ENCODE measurements at places on chromosomes 16 and 17.
A peak's percentile ranks its signal among the peaks of the same experiment; 100 is the strongest.

DNA sequence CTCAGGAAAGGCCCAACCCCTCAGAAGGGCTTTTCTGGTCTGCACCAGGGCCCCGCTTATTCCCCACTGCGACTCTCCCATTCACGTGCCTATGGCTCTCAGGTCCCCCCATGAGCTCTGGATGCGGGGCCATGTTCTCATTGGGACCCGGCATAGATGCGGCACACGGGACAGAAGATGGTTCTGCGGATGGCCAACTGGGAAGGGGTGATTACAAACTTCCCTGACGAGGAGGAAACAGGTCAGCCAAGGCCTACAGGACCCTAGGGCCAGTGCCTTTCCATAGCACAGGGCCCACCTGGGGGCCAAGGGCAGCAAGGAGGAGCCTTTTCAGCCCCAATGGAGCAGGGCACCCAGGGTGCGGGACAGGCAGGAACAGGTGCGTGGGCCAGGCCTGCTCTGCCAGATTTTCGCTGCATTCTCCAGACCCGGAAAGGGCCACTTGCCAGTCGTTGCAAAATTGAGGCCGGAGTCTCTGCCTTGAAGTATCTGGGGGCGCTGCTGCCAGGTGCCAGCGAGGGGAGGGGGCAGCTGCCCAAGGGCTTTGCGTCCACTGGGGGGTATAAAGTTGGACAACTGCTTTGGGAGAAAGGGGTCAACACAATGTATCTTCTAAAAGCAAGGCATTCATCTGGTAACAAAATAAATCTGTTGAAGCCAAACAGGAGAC is 20.5 kb downstream of the SLC7A5 start:
- DNase-seq = no peak

DNA sequence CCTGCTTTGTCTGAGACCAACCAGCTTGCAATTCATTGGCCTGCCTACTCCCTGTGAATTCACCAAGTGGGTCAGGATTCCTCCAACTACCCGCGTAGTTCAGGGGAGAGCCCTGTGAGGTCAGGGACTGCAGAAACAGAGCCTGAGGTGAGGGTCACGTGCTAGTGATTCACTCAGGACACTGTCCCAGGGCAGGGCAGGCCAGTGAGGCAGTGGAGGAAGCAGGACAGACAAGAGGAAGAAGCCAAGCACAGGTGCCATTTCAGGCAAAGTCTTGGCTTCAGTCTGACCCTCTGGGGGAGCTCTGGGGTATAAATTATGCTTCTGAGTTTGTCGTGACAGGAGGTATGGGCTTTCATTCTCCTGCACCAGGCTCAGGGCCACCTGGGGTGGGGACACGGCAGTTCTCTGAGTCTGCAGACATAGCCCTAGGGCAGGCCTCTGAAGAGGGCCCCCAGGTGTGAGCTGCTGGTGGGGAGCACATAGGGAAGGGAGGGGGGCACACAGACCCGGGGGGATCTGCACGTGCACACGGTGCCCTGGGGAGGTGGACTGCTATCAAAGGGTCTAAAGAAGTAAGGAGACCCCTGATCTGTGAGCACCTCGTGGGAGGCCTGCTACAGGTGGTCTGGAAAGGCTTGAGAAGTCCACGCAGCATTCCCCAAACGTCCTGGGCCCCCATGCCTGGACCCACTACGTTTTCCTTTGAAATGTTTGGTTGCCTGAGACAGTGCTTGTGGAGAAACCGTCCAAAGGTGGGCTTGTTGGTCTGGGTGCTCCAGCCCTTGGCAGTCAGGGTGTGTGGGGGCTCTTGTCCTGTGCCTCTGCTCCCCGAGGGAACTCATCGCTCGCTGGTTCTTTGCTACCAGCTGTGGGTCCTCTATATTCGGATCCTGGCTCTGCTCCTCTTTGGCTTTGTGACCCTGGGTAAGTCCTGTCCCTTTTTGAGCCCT is 46.4 kb downstream of the NKD1 start:
- peak; percentile 12 for DNase-seq

DNA sequence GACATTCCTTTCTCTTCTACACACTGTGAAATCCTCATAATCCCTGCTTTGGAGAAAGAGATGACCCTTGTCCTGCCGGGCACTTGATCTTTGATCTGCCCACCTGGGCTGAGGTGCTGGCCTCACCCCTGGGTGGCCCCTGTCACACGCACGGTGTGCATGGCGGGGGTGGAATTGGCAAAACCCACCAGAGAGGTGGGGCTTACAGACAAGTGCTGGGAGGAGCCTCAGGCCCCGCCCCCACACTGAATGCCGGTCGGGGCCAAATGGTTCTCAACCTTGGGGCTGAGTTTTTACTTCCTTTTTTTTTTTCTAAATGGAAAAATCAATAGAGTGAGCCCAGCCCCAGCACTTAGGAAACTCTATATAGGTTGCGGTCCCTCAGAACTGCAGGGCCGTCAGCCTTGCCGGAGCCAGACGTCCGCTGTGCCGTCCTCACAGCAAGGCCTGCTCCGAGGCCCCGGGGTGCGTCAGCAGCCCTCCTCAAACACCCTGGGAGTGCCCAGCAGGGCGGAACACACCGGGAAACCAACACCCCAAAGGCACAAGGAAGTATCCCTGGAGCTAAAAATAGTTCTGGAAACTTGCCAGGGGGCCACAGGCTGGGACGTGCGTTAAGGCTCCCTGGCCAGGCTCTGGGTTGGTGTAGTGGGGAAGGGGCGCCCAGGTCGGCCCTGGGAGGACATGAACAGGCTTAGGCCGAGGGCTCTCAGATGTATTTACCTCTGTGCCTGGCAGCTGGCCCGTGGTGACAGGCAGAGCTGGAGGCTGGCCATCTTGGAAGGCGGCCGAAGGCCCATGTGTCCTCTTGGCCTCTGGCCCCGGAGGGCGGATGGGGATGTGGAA is 11.0 kb downstream of the GPRC5C start:
- peak; percentile 69 for DNase-seq

GRCh38 chr16:9738690-9739089 is 443.5 kb downstream of the GRIN2A start:
- no peak for DNase-seq

DNA sequence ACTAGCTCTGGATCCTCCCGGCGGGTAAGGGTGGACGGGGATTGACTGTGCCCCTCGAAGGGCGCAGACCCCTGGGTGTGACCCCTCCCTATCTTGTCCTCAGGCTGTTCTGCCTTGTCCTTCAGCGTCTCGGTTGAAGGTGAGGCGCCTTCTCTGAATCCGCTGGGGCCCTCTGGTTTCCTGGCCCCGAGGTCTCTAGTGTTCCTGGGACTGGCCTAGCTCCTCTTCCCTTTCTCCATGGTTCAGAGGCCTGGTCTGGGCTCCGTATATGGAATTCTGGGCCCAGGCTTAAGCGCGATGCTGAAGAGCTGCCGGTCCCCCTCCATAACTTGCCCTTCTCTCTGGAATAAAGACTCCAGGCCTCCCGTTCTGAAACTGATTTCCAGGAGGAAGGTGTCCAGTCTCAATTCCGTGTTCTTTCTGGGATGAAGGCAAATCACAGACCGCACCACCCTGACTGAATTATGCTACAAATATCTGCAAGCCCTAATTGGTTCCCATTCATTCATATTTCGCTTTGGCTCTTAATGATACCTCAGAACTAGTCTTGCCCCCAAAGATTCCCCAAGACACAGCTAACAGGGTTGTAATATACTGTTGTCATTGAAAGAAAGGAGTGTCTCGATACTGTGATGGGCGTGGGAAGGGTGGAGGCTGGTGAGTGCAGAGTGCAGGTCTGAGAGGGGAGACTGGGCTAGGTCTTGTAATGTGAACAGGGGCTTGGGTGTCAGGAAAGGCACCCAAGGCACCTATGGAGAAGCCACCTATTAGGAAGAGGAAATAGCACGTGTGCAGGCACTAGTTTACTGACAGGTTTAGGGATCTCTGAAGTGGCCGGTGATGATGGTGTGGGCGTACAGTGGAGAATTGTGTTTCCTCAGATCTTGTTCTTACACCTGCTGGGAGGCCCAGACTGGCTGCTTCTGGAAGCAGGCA is 851 bp downstream of the EDC4 start:
- no peak for DNase-seq

DNA sequence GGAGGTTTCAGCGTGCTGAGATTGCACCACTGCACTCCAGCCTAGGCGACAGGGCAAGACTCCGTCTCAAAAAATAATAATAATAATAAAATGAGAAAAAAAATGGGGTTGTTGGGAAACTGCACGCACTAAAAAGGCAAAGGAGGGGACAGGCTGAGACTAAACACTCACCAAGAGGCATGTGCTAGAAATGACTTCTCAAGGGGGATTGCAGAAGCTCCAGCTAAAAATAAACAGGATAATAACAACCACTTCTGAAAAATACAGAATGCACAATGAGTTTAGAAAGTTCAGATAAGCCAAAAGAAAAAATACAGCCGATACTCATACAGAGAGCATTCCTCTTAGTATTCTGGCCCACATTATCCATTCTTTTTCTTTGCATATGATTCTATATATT is 15.1 kb upstream of the TIMP2 start:
- no peak for DNase-seq

DNA sequence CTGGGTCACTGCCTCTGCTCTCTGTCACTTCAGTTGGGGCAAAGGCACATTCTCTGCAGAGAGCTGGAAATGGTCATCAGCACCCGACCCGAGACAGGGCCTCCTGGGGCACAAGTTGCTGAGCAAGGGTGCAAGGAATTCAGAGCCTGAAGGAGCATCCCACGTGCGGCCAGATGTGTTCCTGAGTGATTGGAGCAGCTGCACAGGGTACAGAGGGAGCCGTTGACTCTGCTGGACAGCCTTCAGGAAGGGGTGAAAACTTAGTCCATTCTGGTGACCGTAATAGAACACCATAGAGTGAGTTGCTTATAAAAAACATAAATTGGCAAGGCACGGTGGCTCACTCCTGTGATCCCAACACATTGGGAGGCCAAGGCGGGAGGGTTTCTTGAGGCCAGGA is 106.8 kb downstream of the CCDC182 start:
- no peak for DNase-seq

DNA sequence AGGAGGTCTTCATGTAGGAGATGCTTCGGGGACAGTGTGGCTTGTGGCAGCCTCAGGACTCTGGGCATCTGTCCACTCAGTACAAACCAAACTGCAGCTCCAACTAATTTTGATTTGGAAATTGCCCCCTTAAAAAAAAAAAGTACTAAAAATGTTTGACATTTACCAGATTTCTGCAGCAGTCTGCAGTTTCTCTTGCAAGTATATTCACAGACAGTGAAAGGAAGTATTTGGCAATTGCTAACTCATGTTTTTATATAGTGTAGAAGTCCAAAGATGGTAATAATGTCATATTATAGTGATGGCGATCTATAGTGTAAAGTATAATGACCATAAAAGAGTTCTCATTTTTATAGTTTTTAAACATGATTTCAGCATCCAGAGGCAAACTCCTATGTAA is 218.6 kb downstream of the PRKCA start:
- no peak for DNase-seq

DNA sequence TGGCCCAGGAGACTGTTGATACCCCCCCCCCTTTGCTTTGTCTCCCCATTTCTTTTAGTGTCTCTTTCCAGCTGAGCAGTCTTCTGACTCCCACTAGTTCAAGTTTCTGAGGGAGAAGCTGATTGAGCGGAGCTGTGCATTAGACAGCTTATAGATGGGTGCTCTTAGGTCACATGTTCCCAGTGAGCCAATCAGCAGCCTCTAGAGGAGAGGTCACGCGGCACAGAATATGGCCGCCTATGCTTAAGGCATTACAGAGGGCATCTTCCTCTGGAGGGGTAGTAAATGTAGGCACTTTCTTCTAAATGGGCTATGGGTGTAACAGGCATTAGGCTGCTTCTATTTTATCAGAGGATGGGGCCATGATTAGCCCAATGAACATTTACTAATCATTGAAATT is 131.6 kb downstream of the CDH13 start:
- DNase-seq = no peak

GRCh38 chr17:1939981-1940809 is 84.9 kb downstream of the RTN4RL1 start:
- DNase-seq = no peak

- no peak for DNase-seq
Observed at GRCh38 chr16:66580605-66581209, 1.4 kb downstream of the CMTM2 start.
